ENCODE measurements at places on chromosomes 16 and 17. TPM values are rescaled to one million over a fixed set of nuclear protein-coding genes. Genes with fewer than 3 reads are reported as not detected.

CCDC78 gene
- 0.97 TPM for total RNA-seq

- DNase-seq, result no peak
These were observed 740 bp upstream of the POLR3E start for GRCh38 chr16:22296225-22297113.

DNA sequence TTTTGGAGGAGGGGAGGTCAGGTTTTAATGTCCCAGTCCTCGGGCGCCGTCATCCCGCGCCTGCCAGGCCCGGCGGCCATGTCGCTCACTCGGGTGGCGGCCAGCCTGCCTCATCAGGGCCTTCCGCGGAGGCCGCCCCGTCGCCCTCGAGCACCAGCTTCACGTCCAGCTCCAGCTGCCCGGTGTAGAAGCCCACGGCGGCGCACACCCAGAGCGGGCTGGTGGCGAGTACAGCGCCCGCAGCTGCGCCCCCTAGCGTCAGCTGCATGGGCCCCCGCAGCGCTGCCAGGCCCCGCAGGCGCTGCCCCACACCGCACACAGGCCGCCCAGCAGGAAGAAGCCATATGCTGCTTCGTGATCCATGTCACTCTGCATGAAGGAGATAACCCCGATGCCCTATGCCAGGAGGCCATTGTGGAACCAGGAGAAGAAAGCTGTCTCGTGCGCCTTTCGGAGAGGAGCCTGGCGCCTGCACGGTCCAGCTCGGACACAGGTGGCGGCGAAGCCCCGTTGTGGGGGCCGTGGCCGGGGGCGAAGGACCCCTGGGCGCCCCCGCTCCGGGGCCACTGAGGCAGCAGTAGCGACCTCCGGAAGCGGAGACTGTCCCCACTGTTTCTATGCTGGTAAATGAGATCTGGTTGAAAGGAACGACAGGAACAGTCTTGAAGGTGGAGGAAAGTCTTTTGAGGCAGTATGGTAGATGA, 9.6 kb downstream of the AP2B1 start:
- peak; percentile 58 for DNase-seq

DNA sequence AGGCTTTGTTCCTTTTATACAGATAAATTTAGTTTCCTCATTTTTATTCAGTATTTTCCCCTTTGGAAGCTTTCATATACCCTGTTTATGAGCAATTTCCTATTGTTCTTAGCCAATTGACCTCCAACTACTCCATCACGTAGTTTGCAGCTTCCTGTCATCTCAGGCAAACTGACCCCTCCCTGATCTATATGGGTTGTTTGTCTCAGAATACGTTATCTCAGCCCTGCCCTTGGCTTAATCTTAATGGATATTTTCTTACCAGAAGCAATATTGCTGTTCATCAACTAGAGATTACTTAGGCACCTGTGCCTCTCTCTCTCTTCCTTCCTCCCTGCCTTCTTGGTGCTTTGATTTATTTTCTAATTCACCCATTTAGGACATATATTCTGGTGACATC, 81.2 kb downstream of the ZNF18 start:
- DNase-seq, result no peak

DNA sequence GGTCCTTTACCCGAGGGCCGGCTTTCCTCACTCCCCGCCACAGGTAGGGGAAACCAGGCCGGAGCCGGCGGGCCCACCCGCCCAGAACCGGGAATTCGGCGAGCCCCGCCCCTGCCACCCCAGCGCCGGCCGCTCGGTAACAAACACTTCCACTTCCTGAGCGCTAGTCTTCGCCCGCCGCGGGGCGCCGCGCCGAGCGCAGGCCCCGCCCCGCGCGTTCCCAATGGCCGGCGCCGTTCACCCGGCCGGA, 224 bp upstream of the NHERF1 start:
- DNase-seq, result no peak

GRCh38 chr17:48579760-48580554, 1.8 kb upstream of the HOXB4 start:
- no peak for DNase-seq

GRCh38 chr16:65480281-65481091, 358.6 kb upstream of the CDH11 start:
- DNase-seq, result no peak

DNA sequence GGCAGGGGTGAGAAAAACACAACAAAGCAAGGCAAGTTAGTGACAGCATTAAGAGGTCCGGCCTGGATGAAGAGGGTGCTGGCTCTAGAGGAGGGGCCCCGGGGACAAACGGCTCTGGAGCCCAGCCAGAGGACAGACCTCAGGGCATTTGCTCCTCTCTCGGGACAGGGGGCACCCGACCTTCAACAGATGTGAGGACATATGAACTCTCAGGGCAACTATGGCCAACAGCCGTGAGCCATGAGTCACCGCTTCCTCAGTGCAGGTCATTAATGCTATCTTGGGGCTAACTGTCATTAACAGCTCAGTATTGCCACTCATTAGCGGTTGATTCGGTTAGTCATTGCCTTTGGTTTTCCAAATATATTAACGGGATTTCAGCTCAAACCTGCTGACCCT, 9.7 kb upstream of the ARL5C start:
- no peak for DNase-seq

Data from right cardiac atrium (tissue), 5 donors.